Activated T-cell treated with anti-CD3 and anti-CD28 coated beads for 48 hours (primary cell): ENCODE measurements at places on chromosomes 7 and 10.

DNA sequence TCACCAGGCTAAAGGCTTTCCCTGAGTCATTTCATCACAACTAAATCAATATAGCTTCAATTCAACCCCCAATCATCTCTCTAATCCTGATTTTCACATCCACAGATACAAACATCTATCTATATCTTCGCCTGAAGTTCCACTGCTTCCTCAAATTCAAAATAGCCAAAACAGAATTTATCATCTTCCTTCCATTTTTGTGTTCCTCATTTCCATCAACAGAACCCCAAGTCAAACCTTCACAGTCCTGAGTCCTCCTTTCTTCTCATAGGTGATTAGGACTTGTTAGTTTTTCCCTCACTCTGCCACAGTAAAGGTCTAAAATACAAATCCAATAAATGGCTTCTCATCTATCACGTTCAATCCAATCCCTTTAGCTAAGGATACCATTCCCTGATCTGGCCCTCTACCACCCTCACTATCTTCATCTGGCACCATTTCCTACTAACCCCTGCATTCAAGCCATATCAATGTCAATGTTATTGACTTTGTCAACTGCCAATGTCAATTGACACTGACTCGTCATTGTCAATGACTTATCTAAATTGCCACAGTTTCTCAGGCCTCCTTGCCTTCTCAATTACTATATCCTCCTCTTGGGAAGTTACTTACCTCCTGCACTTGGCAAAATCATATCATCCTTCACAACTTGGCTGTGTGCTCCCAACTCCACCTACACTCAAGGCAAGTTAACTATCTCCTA is 2.6 kb downstream of the HYCC1 start:
- DNase-seq = no peak

- peak; percentile 26 for DNase-seq
These were observed 202.1 kb downstream of the PTEN start for GRCh38 chr10:88065383-88066049.

DNA sequence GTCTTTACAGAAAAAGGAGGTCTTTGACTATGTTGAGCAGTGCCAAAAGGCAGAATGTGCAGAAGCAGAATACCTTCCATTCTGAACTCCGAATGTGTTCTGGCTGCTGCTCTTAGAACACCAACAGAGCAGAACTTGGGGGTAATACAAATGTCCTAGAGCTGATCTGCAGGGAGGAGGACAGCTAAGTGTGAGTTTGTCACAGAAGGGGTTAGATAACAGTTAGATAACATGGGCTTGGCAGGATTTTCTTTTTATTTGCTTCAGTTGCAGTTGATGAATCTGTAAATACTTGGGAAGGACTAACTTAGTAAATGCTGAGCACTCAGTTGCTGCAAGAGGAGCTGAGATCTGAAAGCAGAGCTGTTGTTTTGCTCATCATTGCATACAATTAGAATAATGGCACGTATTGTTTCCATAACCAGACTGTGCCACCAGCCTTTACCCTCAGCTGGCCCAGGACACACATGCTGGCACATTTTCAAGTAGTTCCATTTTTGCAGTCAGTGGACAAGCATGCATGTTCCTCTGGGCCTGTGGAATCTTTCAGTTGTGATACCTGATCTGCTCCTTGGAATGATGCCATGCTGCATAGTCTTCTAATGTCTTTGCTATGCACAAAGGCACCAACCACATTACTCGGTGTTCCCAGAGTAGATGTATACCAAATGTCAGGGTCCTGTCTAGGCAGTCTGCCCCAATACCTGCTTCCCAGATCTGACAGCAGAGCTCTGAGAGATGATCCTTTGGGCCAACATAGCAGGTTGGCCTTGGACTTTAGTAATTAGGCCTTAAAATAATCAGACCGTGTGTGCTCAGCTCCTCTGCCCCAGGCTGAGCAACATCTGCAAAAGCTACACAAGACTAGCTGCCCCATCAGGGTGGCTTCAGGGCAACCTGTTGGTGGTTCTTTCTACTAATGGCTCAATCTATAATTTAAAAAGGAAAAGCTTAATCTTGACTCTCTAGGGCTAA is 55.7 kb downstream of the GSDME start:
- DNase-seq = no peak

DNA sequence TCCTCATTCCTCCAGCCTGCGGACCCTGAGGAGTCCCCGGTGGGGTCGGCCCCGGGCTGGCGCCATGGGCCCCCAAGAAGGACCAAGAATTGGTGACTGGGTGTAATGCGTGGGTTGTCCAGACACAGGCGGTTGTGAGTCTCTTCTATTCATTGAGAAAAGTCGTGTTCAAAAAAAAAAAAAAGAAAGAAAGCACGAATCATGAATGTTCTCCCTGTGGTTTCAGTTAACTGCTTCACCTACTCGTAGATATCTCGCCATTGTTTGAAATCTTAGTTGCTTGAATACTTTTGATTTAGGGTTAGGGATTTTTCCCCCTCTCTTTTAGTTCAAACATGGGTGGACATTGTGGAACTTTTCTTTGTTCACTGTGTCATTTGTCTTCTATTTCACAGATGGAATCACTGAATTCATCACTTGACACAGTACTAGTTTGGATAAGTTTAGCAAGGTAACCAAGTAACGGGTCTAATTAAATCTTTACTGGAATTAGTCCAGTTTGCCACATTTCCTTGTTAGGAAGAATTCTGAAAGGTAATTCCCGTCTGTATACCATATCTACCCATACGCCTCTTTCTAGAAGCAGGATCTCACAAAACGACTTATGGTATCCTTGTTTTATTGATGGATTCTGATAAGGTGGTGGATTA is 775 bp downstream of the STARD3NL start:
- DNase-seq = no peak

DNA sequence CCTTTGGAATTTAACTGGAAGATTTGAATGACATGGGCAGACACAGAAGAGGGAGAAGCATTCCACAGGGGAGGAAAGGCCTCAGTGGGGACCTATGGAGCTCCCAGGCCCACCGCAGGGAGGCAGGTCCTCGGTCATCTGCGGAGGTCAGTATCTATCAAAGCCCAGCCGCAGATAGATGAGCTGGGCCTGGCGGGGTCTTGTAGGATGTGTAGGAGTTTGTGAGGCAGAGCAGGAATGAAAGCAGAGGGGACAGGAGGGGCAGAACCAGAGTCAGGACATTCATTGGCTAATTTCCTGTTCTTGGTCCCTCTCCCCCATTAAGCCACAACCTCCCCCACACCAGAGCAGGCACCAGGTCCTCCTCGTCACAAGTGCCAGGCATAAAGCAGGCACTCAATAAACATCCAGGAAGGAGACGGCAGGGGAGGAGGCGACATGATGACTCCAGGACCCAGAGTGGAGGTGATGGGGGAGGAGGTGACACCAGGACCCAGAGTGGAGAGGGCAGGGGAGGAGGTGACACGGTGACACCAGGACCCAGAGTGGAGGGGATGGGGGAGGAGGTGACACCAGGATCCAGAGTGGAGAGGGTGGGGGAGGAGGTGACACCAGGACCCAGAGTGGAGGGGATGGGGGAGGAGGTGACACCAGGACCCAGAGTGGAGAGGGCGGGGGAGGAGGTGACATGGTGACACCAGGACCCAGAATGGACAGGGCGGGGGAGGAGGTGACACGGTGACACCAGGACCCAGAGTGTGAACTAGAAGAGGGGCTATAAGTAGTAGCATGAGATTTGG is 83.7 kb upstream of the PDGFA start:
- DNase-seq = peak; percentile 57

DNA sequence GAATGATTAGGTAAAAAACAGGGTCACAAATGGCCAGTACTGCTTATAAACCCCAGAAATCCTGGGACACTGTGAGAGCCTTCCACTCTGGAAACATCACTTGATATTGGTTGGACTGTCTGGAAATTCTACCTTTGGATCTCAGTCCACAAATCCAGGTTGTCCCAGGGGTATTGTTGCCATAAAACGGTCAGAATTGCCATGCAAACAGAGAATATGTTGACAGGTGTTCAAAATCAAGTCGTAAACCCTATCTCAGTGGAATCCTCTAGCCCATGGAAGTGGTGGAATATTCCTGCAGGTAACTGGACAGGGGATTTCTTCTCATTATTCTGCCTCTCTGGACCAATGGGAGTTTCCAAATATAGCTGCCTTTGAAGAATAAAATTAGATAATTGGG is 31.2 kb upstream of the KCTD7 start:
- DNase-seq = no peak

GRCh38 chr7:22858640-22859561 is 36.3 kb upstream of the TOMM7 start:
- DNase-seq = no peak

DNA sequence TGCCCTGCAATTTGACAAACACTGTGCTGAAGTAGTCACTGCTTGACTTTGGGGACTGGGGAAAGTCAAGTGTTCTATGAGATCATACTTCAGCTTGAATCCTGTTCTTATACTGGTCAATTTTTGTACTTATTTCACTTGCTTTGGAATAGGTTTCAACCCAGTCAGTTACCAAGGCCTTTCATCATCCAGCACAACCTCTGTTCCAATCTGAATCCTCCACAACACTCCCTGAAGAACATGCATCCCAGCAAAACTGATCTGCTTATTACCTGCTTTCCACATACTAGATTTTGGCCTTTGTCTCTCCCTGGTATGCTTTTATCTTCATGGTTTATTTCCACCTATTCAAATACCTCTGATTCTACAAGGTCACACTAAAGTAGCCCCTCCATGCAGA is 29.5 kb downstream of the DPY19L1 start:
- no peak for DNase-seq

DNA sequence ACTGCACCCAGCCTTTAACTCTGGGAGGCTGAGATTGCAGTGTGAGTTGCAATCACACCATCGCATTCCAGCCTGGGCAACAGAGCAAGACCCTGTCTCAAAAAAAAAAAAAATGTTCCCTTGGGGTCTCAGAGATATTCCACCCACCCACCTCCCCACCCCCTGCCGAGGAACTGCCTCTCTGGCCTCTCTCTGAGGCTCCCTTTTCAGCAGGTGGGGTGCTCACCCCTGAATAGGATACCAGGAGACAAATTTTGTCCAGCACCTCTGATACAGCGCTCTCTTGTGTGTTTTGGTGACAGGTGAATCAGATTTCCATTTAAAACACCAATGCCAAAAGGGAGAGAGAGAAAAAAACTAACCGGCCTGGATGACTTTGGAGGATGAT is 92.6 kb upstream of the KIF5B start:
- no peak for DNase-seq

DNA sequence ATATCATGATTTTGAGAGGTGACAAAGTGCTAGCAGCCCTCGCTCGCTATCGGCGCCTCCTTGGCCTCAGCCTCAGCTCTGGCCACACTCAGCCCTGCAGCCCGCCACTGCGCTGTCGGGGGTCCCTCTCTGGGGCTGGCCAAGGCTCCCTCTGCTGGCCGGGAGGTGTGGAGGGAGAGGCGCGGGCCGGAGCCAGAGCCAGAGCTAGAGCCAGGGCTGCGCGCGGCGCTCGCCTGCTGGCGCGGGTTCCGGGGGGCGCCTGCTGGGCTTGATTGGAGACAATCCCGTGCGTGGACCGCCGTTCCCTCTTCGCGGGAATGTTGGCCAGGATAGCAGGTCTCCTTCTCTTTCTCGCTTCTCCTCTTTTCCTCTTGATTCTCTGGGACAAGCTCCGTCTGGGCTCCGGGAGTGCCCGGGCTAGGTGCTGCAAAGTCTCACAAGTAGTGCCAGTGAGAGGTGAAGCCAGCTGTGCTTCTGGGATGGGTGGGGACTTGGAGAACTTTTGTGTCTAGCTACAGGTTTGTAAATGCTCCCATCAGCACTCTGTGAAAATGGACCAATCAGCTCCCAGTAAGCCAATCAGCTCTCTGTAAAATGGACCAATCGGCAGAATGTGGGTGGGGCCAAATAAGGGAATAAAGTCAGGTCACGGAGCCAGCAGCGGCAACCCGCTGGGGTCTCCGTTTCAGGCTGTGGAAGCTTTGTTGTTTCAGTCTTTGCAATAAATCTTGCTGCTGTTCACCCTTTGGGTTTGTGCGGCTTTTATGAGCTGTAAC is 43.4 kb upstream of the ELMO1 start:
- DNase-seq = no peak

DNA sequence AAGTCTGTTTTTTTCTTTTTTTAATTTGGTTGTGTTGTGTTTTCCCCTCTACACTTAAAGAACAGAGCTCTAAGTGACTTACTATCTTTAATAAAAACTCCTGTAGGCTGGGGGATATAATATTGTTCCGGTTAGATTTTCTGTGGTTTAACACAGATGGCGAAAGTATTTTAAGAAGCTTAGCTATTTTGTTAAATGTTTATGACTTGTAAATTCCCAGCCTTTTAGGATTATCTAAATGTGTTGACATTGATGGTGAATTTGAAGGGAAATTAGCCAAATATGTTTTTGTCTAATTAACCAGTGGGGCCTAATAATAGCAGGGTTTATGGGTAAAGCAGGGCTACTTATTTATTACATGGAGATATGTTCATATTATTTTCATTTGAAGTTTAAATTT is 538.5 kb downstream of the INHBA start:
- DNase-seq = no peak

GRCh38 chr10:51879238-51879637 is 179.8 kb upstream of the CSTF2T start:
- DNase-seq = peak; percentile 3

DNA sequence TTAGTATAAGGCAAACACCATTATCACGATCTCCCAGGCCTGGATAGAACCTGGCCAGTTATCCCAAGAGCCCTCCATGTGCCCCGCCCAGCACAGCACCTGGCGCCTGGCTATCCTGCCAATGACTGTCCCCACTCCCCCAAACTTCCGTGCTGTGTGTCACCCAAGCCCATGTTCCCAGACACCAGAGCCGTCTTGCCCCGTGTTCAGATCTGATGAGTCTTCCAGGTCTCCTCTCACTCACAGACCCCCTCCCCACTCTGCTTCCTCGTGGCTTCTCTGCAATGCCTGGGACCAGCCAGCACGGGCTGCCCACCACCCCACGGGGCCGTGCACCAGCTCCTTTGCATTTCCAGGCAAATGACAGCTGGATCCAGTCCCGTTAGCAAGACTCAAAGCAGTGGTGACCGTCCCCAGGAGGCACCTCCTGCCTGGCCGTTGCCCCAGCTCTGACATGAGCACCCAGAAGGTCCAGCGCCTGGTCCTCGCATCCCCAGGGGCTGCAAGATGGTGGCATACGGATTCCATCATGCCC is 43.8 kb upstream of the INPP5A start:
- no peak for DNase-seq

- DNase-seq = no peak
These were observed 231.7 kb upstream of the CCDC6 start for GRCh38 chr10:60138026-60138425.

DNA sequence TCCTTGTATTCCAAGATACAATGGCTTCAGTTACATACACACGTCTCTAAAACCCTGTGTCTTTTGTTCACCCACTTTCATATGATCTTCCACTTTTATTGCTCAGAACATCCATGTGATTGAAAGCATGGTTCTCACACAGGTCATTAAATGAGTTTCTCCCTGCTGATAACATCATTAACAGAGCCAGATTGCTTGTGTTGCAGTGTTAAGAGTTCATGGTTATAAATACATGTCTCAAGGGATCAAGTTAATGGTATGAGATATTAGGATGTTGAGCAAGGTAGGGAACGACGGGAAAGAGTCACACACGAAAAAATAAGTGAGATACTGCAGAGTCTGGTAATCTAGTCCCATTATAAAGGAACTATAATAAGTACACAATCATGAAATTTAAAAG is 861.5 kb downstream of the SORCS1 start:
- DNase-seq = no peak

GRCh38 chr10:99742701-99743100 is 10.7 kb downstream of the CUTC start:
- no peak for DNase-seq
